Myocyte (in vitro differentiated cells): ENCODE measurements at places on chromosomes 2 and 18. TPM values are rescaled to one million over a fixed set of nuclear protein-coding genes. Genes with fewer than 3 reads are reported as not detected.
A peak's percentile ranks its signal among the peaks of the same experiment; 100 is the strongest.

COL5A2 gene
- total RNA-seq: 278 and 285 TPM in 2 replicates

SERPINB10 gene
- total RNA-seq: not detected in 2 replicates

ANKRD30B gene
- total RNA-seq: 0.88 and 1.6 TPM in 2 replicates

EPB41L3 gene
- total RNA-seq: not detected in 2 replicates

LRP2 gene
- 0.10 TPM in 1 of 2 replicates, not detected in the other for total RNA-seq

SERPINB7 gene
- total RNA-seq: 4.5 and 6.4 TPM in 2 replicates

ATOH8 gene
- total RNA-seq: 7.2 and 8.3 TPM in 2 replicates

SLC9A4 gene
- total RNA-seq: 0.24 and 0.42 TPM in 2 replicates

NOSTRIN gene
- total RNA-seq: not detected in 2 replicates

ZNF385B gene
- 1.2 and 2.9 TPM in 2 replicates for total RNA-seq

MAL gene
- total RNA-seq: 1.6 and 2.2 TPM in 2 replicates

HOXD10 gene
- not detected in 2 replicates for total RNA-seq

EMX1 gene
- not detected in 2 replicates for total RNA-seq

SRD5A2 gene
- 0.10 and 0.19 TPM in 2 replicates for total RNA-seq

ABCB11 gene
- 0.05 TPM in 1 of 2 replicates, not detected in the other for total RNA-seq

DNA sequence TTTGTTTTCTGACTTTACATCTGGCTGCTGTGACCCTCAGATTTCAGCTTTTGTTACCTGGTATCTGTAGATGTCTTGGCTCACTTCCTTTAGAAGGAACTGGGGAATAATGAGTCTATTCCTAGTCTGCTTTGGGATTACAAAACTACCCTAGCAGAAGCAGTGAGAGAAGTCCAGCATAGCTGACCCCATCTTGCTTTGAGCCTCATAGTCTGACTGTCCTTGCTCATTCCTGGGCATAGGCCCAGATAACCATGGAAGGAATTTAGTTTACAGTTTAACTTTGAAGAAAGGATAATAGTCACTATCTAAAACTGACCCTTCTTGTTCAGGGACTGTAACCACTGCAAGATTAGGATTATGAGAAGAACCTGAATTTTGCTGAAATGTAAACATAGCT is 163.0 kb upstream of the HNMT start:
- DNase-seq: no peak

DNA sequence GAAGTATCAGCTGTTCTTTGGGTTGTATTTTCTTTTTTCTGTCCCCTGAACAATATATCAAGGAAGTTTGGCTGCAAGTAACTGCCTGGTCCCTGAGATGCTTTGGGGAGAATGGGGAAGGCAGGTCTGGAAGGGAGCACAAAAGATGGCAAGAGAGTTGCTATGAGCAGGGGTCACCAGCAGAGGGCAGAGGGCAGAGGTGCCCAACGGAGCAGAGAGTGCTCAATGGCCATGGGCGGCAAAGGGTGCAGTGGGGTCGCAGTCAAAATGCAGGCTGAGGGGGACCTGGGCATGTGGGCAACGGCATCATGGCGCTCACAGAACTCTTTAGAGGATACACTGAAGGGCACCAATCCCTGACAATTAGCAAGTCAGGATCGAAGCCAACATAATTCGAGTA is 107.7 kb upstream of the ATP8B1 start:
- no peak for DNase-seq

GRCh38 chr2:16653083-16653375 is 12.6 kb downstream of the CYRIA start:
- no peak for DNase-seq

- DNase-seq: no peak
These were observed 600.6 kb upstream of the SALL3 start for GRCh38 chr18:78378983-78379382.

- no peak for DNase-seq
These were observed 20.7 kb upstream of the NT5C1B start for GRCh38 chr2:18610090-18610489.

DNA sequence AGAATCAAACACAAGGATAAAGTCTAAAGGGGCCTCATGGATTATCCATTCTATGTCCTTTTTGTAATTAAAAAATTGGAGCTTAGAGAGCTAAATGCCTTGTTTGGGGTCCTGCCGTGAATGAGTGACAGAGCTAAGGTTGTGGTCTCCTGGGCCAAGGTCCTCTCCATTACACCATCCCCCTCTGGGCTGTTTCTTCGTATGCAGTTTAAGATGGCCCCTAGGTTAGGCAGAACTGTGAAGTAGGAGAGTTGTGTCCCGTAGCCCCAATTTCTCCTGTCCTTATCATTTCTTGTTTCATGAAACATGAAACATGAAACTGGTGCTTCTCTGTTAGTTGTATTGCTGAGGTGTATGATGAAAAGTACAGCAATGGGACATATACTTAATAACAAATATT is 32.9 kb downstream of the CRIM1 start:
- no peak for DNase-seq

- DNase-seq: no peak
These were observed 21.9 kb downstream of the ARPC2 start for GRCh38 chr2:218238887-218239286.

- no peak for DNase-seq
These were observed 208.2 kb downstream of the PRKCE start for GRCh38 chr2:45859682-45860081.

GRCh38 chr2:53787614-53788289 is 908 bp downstream of the ERLEC1 start:
- DNase-seq: no peak

- DNase-seq: no peak
These were observed 130.7 kb downstream of the SOCS6 start for GRCh38 chr18:70419526-70419925.

DNA sequence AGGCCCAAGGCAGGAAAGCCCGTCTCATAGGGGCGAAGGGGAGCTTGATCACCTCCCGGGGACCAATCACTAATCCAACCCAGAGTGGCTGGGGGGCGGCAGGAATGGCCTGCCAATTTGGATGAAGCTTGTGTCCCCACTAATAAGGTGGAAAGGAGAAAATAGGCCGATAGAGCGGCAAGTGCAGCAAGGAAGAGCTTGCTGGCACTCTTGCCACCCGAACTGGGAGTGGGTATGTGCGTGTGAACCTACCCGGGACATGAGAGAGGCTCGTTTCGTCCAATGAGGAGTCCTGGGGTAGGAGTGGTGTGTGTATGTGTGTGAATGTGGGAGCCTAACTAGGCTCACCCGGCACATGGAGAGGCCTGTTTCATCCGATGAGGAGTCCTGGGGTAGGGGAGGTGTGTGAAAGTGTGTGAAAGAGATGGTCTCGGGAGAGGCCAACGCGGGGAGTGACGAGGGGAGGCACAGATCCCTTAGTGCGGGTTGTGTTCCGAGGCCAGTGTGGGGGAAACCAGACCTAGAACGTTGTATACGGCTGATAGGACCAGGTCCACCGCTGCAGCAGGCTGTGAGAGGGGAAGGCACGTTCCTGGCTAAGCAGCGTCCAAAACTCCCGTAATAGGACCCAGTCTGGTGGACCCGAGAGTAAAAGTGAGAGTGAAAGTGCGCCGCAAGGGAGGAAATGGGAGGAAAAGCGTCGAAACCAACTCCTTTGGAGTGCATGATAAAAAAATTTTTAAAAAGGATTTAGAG is 47.1 kb upstream of the SELENOI start:
- peak; percentile 49 for DNase-seq

- DNase-seq: no peak
These were observed 135.4 kb downstream of the NBAS start for GRCh38 chr2:15425712-15426111.

GRCh38 chr2:52904355-52904891 is 863.2 kb upstream of the CHAC2 start:
- DNase-seq: peak; percentile 5

- no peak for DNase-seq
These were observed 67.7 kb downstream of the HPCAL1 start for GRCh38 chr2:10370390-10370789.

- DNase-seq: peak; percentile 13
These were observed 126.9 kb upstream of the TLK1 start for GRCh38 chr2:171287611-171288010.

- DNase-seq: no peak
These were observed 39.9 kb downstream of the CENPO start for GRCh38 chr2:24832931-24833701.

GRCh38 chr18:64994370-64994769 is 756.4 kb upstream of the CDH7 start:
- no peak for DNase-seq

- DNase-seq: no peak
These were observed 45.9 kb upstream of the TFCP2L1 start for GRCh38 chr2:121330921-121331320.

GRCh38 chr18:23890589-23890988 is 124.0 kb upstream of the TTC39C start:
- peak; percentile 58 for DNase-seq

- no peak for DNase-seq
These were observed 107.3 kb downstream of the TANC1 start for GRCh38 chr2:159075727-159076126.

GRCh38 chr2:158378926-158379325 is 77.6 kb downstream of the CCDC148 start:
- DNase-seq: no peak

- peak; percentile 8 for DNase-seq
These were observed 1995.5 kb upstream of the CELF4 start for GRCh38 chr18:39561126-39561525.

DNA sequence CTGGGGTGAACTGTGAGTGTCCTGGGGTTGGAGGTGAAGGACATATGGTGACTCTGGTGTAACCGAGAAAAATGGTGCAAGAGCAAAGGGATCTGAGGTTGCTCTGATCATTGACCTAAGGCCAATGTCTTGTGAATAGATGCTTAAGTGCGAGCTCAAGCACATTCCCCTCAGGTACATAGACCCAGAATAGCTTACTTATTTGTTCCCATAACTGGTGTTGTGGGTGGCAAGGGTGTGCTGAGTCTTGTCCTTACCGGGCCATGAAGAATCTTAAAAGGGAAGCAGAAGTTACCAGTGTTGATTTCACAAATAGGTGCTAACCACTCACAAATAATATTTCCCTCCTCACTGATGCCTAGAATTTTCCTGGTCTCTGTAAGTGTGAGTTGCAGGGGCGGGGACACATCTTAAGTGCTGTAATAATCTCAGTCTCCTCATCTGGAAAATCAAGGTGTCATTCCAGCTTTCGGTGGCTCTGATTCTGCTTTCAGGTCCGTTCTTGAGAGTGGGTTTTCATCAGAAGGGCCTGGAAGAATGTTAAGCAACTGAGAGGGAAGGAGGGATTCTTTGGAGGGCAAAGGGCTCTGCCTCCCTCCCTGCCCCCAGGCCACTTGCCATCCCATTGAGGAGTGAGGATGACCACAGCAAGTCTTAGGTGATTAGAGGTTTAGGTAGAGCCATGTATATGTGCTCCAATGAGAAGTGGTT is 54.9 kb downstream of the LIPG start:
- DNase-seq: no peak

DNA sequence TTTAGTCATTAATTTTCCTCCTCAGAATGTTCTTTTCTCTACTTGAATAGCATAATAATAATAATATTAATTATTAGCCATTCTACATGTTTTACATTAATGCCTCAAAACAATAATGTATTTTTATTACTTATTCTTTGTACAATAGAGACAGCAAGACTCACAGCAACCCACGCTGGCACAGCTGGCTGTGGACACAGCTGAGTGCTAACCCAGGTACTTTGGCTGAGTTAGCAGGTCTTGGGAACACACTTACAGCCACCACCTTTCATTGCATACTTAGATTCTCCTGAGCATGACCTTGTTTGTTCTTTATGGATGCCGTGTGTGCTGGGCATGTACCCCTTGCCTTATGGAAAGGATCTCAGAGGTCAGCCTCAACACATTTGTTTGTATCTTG is 260.2 kb upstream of the ST6GAL2 start:
- DNase-seq: no peak

GRCh38 chr18:3262234-3263131 is 550 bp downstream of the MYL12B start:
- no peak for DNase-seq

DNA sequence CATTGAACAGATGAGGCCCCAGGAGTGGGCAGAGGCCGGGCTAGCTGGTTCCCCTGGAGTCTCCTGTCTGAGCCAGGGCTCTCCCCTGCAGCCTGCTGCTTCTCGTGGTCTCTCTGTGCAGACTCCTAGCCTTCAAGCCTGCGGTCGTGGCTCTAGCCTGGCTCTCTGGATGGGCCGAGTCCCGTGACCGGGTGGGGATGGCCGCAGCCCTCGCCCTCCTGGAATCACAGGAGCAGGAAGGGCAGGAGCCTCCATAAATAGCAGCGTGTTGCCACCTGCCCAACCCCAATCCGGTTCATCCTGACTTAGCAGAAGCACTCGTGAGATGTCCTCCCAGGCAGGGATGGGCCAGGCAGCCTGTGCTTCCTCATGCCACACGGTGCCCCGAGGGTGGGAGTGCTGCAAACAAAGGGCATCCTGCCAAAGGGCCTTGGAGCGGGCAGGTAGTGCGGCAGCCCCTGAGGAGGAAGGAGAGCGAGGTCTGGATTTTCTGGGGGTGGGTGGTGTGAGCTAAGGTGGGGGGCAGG is 43.9 kb downstream of the FOSL2 start:
- peak; percentile 68 for DNase-seq

- peak; percentile 49 for DNase-seq
These were observed 47.2 kb downstream of the RAD51AP2 start for GRCh38 chr2:17470855-17471641.

GRCh38 chr2:6880200-6880733 is 2.7 kb downstream of the RSAD2 start:
- no peak for DNase-seq
